ENCODE measurements at places on chromosomes 3 and 15.
A peak's percentile ranks its signal among the peaks of the same experiment; 100 is the strongest.

DNA sequence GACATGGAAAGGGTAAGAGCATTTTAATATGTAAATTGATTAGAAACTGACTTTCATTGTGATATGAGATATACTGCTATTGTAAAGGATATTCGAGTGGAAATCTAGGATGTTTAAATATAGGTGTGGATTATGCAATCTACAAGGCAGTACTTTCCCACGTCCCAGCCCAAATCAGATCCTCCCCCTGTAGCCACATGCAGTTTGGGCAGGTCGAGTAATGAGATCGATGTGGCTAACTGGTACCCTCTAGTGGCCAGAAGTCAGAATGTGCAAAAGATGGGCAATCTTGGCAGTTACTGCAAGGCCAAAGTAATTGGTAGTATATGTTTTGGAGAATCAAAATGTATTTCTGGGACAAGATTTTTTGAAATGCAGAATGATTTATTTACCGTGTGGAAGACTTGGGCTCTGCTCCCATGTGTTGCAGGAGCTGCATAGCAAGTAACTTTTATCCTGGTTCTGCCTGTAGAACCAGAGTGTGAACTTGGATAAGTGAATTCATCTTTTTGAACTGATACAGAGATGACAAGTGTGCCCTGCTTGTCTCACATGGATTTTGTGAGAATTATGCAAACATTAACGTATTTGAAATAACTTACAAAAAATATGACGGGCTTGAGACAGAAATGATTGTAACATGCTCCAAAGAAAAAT is 94.5 kb upstream of the ADAMTSL3 start:
- DNase-seq, result peak; percentile 72

DNA sequence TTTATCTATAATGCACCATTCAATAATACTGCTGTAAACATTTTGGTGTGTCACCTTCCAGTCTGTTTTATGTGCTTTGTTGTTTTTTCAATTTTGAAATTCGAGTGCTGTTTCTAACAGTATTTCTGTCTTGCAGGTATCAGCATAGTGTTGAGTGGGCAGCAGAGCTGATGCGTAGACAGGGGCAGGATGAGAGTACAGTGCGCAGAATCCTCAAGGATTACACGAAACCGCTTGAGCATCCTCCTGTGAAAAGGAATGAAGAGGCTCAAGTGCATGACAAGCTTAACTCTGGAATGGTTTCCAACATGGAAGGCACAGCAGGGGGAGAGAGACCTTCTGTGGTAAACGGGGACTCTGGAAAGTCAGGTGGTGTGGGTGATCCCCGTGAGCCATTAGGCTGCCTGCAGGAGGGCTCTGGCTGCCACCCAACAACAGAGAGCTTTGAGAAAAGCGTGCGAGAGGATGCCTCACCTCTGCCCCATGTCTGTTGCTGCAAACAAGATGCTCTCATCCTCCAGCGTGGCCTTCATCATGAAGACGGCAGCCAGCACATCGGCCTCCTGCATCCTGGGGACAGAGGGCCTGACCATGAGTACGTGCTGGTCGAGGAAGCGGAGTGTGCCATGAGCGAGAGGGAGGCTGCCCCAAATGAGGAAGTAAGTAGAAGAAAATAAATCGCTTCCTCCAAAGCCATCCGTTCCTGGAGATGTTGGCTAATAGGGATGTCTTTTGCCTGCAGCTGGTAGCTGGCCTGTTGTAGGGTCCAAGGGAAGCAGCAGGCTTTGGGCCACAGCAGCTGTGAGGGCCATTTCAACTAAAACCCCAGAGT is 19.1 kb downstream of the TSEN2 start:
- no peak for DNase-seq

GRCh38 chr3:184549796-184550577 is 11.6 kb upstream of the EPHB3 start:
- no peak for DNase-seq

- DNase-seq, result no peak
These were observed 1135.1 kb downstream of the TUSC7 start for GRCh38 chr3:117844676-117845075.

DNA sequence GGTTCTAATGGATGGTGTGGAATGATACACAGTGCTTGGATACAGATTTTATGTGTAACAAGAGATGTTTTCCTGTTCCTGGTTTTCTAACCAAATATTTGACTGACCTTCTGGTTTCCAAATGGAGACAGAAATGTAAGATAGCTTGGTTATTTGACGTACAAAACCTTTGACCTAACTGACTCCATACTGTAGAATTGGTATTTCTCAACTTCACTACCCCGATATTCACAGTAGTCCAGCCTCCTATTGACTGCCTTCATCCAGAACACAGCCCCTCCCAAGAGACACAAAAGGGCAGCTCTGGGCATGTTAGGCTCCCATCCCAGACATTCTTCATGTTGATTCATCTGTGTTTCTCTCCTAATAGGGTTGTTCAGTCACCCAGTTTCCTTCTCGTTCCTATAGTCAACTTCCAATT is 33.4 kb downstream of the MYO1E start:
- peak; percentile 69 for DNase-seq

DNA sequence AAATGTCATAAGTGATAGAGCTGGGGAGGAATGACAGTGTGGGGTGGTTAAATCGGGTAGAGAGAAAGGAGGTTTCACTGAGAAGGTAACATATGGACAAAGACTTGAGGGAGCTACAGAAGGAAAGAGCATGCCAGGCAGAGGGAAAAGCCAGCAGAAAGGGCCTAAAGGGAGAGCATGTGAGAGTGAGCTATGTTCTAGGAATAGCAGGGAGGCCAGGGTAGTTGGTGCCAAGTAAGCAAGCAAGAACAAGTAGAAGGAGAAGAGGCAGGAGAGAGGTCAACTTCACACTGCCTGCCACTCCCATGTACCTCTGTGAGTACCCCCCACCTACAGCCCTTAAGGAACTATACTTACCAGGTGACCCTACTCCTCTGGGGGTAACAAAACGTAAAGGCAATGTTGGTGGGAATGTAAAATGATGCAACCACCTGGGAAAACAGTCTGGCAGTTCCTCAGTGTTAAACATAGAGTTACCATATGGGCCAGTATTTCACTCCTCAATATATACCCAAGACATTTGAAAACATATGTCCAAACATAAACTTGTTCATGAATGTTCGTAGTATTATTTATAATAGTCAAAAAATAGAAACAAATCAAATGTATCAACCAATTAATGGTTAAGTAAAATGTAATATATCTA is 67.6 kb downstream of the SFMBT1 start:
- no peak for DNase-seq

DNA sequence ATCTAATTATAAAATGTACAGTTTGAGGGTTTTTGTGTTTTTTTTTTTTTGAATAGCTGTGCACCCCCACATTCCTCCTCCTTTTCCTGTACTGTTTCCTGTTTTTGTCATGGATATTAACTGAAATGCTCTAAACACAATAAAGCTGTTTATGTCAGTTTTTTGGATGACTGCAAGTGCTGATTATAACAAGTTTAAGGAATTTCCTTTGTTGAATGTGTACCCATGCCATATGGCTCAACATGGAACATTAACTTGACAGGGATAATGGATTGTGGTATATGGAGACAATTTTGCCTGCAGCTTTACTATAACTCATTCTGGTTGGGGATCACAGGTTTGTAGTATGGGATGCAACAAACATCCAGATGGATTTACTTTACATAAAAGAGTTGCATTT is 216.4 kb downstream of the TCF12 start:
- DNase-seq, result no peak

GRCh38 chr15:79816571-79816970 is 80.2 kb downstream of the MTHFS start:
- no peak for DNase-seq

DNA sequence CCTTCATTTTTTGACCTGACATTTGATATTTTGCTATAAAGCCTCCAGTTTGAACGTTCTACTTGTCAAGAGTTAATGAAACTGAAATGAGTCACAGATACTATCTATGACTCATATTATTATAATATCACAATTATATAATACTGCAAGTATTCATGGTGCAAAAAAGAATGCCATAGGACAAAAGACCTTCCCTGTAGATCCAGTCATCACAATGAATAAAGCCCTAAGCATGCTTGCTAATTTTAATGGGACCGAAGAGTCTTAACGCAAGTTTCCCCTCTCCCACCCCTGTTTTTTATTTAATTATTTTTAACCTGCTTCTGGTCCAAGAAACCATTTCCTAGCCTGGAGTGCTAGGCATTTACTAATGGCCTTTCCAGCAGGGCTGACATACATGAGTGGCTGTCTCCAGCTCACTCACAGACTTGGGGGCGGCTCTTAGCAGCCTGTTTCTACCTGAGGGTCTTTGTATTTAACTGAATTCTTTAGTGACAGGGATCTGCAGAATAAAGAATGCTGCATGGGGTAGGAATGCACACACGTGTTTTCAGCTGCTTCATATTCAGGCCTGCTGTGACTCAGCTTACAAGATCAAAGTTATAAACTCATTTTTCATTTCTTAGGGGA is 61.2 kb downstream of the THBS1 start:
- no peak for DNase-seq
